Fibroblast of the aortic adventitia (primary cell): ENCODE measurements at places on chromosomes 16 and 17.
A peak's percentile ranks its signal among the peaks of the same experiment; 100 is the strongest.

- no peak for DNase-seq
These were observed 7.8 kb upstream of the SLC38A10 start for GRCh38 chr17:81302861-81303333.

GRCh38 chr16:3022208-3022683 is 1.5 kb downstream of the HCFC1R1 start:
- peak; percentile 96 for DNase-seq

DNA sequence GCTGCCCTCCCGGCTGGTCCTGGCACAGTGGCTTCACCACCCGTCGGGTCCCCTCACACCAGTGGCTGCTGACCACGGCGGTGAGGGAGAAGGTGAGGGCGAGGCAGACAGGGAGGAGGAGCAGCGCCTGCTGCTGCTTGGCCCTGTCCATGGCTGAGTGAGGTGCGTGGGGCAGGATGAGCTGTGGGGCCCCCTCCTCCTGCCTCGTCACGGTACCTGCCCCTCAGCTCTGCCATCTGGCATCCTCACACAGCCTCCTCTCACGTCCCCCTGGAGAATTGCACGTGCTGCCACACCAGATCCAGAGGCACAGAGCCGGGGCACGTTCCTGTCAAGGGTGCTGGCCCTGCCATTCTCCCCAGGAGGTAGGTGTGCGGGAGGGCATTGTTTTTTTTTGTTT is at the start of gene GSG1L2:
Gene GSG1L2 (minus strand): TSS at position 159 of the 400 bp plus-strand sequence. CDS start 8 bp downstream, at position 151.
- DNase-seq, result no peak

DNA sequence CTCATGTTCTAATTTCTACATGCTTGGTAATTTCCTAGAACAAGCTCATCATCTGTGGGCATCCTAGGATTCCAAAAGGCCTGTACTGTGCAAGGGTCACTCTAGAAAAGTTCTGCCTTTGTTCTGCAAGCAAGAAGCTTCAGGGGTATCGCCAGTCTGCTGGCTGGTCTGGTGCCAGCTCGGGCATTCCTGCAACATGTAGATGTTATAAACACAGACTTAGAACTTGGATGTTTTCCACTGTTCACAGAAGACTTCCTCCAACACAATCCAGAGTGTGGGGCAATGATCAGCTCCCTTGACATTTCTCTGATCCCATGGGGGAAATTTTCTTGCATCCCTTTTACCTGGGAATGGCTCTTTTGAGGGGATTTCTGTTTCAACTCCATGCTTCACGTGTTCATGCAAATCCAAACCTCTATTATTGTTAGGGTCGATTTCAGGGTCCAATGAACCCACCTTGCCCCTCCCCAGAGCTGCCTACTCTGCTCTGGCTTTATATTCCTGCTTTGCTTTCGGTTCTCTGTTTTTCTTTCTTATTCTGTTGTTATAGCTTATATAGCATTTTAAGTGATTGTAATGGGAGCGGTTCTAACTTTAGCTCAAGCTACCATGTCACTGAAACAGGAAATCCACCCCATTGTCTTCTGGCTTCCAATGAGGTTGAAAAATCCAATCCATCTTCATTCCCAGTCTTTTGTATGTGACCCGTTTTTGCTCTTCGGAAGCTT is 25.3 kb downstream of the UBE2O start:
- peak; percentile 56 for DNase-seq

DNA sequence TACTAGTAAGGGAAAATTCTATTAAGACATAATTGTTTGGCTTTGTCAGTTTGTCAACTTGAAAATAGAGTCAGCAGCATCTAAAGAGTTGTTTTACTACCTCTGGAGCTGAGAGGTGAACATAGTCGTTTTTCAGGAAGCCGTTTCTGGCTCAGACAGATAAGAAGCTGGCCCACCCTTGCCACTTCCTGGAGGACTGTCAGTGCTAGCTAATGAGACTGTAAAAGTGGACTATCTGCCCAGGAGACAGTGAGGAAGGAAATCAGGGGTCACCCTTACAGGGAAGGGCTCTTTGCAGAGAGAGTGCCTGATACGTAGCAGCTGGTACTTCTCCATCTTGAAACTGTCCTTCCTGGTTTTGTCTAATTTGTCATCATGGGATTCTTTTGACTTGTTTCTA is 328.7 kb downstream of the WWOX start:
- DNase-seq, result no peak

GRCh38 chr17:3867606-3868005 is 21.6 kb upstream of the NCBP3 start:
- no peak for DNase-seq

DNA sequence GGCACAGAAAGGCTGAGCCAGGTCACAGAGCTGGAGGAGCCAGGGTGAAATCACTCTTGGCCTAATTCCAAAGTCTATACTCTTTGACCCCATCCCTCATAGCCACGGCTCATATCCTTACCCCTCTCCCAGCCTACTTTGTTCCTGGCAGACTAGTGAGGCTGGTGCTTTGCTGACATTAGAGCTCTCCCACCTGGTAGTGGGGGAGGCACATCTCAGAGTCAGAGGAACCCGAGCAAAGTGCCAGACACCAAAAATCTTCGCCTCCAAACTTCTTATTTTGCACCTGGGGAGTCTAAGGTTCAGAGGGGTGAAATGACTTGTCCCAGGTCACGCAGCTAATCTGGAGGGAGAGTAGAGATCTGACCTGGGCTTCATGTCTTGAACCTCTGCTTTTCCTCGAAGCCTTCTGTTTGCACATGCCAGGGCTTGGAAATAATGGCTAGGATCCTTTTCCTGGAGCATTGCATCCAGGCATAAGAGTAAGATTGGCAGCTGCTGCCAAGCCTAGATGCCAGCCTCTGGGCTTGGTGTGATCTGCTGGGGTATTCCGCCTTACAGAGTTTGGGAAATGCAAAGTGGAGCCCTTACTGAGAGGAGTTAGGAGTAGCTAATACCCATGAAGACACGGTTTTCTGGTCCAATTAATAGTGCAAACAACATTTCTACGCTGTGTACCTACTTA is 126.9 kb downstream of the SPACA3 start:
- no peak for DNase-seq

- DNase-seq, result no peak
These were observed 82.5 kb downstream of the RGS9 start for GRCh38 chr17:65219707-65220106.

GRCh38 chr16:87836844-87837581 is 32.3 kb downstream of the SLC7A5 start:
- DNase-seq, result peak; percentile 54

GRCh38 chr16:11334831-11335404 is 10.3 kb upstream of the RMI2 start:
- no peak for DNase-seq

GRCh38 chr17:34511265-34511664 is 68.1 kb upstream of the TMEM132E start:
- DNase-seq, result no peak
